ENCODE measurements at places on chromosomes 6 and 20.

GRCh38 chr20:57008217-57008616 is 258.2 kb downstream of the BMP7 start:
- DNase-seq, result no peak

DNA sequence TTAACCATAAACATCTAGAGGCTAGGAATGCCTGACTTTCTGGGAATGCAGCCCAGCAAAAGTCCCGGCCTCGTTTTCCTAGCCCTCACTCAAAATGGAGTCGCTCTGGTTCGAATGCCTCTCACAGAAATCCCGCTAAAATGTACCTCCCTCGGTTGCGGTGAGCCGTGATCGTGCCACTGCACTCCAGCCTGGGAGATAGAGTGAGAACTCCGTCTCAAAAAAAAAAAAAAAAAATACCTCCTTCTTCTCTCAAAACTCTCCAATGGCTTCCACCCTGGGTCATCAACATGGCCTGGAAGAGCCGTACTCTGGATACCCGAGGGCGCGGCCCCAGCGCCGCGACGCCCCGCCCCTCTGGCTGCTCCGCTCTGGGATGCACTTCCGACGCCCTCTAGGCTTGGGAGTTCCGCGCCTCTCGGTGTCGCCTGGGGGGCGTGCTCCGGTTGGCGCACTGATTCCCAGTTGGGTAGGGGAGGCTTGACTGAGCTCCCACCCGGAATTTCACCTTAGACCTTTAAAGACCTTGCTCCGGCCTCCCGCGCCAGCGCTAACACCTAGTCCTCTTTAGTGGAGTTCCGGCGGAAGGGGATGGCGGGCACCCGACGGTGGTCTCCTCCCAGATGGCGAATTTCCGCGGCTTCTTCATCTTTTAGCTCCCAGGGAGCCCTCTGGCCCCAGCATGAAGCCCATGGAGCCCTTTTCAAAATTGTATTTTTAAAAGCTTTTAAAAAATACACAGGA is 12.3 kb downstream of the HMGN4 start:
- no peak for DNase-seq

GRCh38 chr20:62742550-62742949 is 33.9 kb downstream of the NTSR1 start:
- DNase-seq, result no peak

DNA sequence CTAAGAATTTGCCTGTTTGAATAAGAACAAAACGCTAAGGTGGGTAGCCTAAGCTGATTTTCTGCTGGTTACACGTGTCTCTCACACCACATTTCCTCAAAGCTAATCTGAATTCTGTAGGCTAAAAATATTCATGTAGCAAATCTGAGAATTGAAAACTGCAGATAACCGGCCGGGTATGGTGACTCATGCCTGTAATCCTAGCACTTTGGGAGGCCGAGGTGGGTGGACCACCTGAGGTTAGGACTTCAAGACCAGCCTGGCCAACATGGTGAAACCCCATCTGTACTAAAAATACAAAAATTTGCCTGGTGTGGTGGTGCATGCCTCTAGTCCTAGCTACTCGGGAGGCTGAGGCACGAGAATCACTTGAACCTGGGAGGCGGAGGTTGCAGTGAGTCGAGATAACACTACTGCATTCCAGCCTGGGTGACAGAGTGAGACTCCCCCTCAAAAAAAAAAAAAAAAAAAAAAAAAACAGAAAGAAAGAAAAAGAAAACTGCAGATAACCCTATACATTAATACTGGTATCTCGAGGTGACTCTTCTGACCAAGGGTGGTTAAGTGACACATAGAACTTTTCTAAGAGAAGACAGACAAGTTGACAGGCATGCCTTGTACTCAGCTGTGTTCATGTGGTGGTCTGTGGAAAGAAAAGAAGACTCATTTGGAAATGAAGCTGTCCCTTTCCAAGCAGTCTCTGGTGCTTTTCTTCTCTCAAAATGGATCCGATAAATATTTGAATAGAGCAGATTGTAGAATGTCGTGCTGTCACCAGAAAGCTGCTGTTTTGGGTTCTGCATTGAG is 24.7 kb upstream of the ASXL1 start:
- DNase-seq, result no peak

DNA sequence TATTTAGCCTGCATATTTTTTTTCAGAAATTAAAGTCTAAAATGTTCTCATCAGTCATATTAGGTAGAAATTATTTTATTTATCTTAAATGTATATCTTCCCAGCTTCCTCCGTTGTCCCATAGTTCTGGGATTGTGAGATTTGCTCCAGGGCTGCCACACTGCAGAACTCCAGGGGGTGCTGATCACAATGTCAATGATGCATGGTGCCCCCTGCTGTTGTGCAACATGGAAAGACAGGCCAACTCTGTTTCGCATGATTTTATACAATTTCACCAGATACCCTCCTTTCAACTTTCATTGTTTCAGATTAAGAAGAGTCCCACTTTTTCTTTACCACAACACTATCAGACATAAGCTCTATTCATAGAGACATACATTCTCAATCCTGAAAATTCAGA is 35.9 kb downstream of the ID4 start:
- no peak for DNase-seq

DNA sequence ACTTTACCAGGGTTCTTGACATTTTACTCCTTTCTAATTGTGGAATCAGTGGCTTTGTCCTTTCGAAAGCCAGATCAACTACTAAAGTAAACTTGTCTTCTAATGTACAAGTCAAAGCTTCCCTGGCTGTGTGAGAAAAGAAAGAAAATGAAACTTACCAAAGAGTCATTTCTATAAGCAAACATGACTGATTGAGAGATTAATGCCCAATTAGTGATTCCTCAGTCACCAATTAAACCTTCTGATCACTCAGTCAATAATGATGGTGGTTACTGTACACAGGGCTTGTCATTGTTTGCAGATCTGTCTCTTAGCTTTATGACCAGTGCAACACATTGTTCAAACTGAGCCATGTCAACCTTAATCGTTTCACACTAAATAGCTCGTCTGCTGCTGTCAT is 1168.4 kb upstream of the CITED2 start:
- DNase-seq, result no peak

DNA sequence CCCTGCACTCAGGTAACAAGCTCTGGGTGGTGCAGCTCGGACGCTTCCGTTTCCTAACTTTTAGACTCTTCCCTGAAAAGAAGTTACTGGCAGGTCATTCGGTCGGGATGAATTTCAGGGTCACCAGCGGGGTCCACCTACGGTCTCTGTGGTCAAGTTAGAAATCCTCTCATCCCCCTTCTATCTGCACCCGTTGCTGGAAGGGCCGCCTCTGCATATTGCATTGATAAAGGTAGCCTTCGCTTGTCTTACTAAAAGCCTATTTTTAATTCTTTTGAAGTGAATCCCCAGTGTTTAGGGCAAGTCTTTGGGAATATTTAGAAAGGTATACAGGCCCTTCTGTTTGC is 47.3 kb downstream of the LRRN4 start:
- no peak for DNase-seq

All from right renal pelvis (tissue), 4 donors.